ENCODE measurements at places on chromosomes 12 and 14. TPM values are rescaled to one million over a fixed set of nuclear protein-coding genes. Genes with fewer than 3 reads are reported as not detected.

Gene TSHR
- not detected for total RNA-seq

Gene ARG2
- 113 TPM for total RNA-seq

Gene B3GNT4
- total RNA-seq: 0.53 TPM

Gene TXNDC16
- total RNA-seq: 1.0 TPM

Gene TMTC1
- 4.5 TPM for total RNA-seq

Gene GPRC5D
- not detected for total RNA-seq

Gene ADSS1
- 34.3 TPM for total RNA-seq

Gene PLEKHD1
- 0.26 TPM for total RNA-seq

Gene CCDC196
- total RNA-seq: not detected

Gene GPR162
- not detected for total RNA-seq

Gene TSPAN19
- not detected for total RNA-seq

Gene DLST
- total RNA-seq: 58.5 TPM

Gene DBX2
- total RNA-seq: not detected

GRCh38 chr12:101051151-101051550, 158.9 kb downstream of the SLC5A8 start:
- no peak for DNase-seq

- no peak for DNase-seq
These were observed 42.7 kb downstream of the CAMKK2 start for GRCh38 chr12:121253638-121254335.

GRCh38 chr12:90585640-90586304, 369.2 kb downstream of the CCER1 start:
- DNase-seq: no peak

DNA sequence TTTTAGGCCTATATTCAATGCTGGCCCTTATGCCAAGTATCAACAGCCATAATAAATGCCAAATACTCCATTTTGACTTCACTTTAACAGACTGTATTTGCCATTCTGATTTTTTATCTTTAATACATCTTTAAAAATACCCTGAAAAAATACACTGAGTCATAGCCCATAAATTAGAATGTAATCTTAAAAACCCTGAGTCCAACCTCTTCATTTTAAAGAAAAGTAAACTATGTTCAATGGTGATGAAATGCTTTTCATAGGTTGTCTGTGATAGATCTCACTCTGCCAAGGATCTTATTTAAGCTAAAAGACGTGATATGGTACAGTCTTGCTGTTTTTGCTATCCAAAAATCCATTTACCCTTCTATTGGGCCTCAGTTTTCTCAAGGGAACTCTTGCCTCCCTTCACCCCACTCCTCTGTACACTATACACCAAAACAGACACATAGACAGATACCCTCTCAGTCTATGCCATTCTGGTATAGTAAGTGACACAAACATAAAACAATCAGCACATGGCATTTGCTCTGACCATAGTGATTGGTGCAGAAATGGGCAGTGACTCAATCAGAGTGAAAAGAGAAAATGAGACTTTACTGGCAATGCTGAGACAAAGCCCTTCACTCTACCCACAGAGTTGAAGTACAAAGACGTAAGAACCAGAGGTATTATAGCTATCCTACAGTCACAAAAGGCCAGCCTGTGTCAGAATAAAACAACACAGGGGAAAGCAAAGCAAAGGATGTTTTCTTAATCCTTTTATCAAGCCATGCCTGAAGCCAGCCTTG, 49.1 kb downstream of the BTG1 start:
- DNase-seq: no peak

DNA sequence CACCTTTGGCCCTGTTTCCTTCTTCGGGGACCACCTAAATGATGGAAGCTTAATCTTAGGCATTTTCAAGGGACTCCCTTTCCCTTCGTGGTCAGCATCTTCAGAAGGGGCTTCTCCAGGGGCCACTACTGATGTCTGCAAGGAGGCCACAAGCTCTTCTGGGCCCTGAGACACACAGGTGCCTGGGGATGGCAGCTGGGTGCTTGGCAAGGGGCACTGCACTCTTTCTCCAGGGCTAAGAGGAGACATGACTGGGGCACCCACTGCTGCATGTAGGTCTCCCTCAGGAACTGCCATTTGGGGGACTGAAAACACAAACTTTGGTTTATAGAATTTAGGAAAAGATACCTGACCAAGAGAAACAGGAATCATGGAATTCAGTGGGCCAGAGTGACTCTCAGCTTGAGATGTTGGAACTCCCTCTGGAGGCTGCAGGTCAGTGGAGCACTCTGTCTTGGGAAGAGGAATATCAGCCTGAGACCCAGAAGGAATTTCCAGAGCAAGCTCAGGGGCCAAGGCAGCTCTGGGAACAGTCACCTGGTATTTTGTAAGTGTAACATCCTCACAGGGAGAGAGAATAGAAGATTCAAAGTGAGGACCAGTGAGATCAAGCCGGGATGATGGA, 16.0 kb downstream of the PLD4 start:
- DNase-seq: no peak

GRCh38 chr14:100076606-100077005, 11.4 kb downstream of the EVL start:
- peak; percentile 73 for DNase-seq

GRCh38 chr12:106170285-106170684, 31.5 kb upstream of the NUAK1 start:
- peak; percentile 57 for DNase-seq

- no peak for DNase-seq
These were observed 89.3 kb upstream of the RFX4 start for GRCh38 chr12:106493531-106493930.

DNA sequence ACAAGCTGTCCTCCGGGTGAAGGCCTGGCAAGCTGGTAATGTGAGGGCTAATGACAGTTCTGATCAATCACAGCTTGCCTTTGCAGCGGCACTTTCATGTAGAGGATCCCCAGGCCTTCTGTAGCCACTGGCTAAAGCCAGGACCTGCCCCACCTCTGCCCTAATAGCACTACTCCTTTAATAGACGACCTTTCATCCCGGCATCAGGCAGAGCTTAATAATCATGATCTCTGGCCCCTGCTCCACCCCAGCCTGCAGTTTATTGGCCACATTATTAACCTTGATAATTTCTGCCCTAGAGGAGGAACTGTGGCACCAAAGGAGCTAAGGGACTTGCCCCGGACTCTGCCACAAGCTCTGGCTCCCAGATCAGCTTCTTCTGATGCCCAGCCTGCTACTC, 142.3 kb upstream of the TBX3 start:
- no peak for DNase-seq

GRCh38 chr14:50785457-50786063, 45.4 kb downstream of the NIN start:
- no peak for DNase-seq

DNA sequence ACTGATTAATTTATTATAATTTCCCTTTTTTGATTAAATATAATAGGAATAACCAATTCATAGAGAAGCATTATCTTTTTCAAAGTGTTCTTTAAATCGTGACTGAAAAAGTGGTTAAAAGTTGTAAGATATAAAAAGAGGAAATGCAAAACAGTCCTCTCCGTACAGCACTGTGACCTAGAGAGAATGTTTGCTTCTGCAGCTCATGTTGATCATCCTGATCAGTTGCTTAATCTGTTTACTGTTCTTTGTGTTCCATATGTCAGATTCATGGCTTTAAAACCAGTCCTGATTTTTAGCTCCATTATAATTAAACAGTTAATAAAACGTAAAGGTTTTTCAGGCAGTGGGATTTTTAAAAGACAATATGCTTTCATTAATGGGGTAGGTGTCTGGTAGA, 4.7 kb downstream of the TTC8 start:
- no peak for DNase-seq

- no peak for DNase-seq
These were observed 20.0 kb downstream of the KCNK10 start for GRCh38 chr14:88303041-88303440.

DNA sequence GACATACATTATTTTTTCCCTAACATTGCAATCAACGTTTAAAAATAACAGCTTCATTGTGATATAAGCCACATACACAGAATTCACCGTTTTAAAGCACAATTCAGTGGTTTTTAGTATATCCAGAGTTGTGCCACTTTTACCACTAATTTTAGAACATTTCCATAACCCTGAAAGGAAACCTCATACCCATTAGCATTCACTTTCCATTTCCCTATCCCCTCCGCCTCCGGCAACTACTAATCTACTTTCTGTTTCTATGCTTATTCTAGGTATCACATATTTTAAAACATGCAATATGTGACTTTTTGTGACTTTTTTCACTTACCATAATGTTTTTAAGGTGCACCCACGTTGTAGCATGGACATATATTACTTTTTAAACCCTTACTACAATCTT, 55.6 kb upstream of the ISM2 start:
- DNase-seq: no peak

DNA sequence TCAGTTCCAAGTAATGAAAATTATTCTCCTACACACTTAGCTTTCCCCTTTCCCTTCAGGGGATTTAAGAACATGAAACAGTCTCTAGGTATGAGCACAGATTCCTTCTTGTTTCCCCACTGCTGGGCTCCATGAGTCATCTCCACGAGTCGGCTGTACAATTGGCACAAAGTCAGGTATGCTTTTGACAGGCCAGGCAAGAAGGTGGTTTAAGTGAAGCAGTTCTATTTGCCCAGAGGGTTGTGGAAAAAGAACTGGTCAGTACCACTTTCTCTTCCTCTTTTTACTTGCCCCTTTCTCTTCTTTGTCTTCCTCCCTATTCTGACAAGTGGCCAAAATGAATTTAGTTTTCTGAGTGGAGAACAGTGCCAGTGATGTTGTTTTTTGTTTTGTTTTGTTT, 16.3 kb downstream of the DYNC1H1 start:
- peak; percentile 99 for DNase-seq

DNA sequence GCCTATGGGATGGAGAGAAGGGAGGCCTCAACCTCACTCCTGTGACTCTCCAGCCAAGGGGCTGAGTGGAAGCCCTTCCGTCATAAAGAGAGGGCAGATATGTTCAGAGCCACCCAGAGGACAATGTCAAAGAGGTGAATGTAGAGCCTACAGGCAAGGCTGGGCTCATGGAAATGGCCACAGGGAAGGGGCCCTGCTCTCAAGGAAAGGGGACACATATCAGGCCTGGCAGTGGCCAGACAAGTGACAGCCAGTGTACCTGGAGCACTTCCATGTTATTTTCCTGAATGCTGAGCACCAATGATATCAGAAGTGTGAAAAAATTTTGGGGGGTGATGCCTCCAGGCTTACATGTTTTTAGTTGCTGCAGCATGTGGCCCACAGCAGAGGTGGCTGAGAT, 36.6 kb upstream of the DDX11 start:
- DNase-seq: no peak

- peak; percentile 31 for DNase-seq
These were observed 1758.1 kb upstream of the SEL1L start for GRCh38 chr14:83291714-83292113.

DNA sequence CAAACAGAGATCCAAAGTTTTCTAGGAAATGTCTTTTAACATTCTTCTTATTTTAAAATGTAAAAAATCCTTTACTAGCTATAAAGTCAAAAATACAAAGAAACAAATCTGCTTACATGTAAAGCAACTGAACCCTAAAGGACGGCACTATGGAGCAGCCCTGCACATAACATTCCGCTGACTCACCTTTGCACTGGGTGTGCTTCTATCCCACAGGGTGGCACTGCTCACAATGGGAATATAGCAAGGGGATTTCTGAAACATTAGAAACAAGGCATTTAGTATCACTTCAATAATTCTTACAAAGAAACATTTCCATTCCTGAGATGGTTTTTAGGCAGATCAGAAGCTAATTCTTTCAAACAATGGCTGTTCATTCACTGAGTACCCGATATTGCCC, 94.3 kb downstream of the C12orf42 start:
- DNase-seq: peak; percentile 69

DNA sequence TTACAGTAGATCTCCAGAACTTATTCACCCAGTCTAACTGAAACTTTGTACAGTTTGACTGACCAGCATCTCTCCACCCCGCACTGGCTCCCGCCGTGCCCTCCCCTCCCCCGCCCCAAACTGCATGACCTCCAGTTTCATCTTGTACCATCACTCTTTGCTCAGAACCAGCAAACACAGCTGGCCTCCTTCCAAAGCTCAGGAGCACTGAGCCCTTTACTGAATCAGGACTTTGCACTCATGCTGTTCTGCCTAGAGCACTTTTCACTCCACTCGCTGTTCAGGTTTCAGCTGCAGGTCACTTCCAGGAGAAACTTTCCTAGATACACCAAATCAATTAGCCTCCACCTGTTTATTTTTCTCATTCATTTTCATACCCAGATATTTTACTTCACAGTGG, 455.3 kb upstream of the PDE3A start:
- no peak for DNase-seq

GRCh38 chr12:116236148-116236731, 41.3 kb downstream of the MED13L start:
- DNase-seq: peak; percentile 50

GRCh38 chr12:13094367-13094766, 9.1 kb downstream of the GSG1 start:
- peak; percentile 74 for DNase-seq

All from bronchial epithelial cell (primary cell).